Activated naive CD4-positive, alpha-beta T cell treated with anti-CD3 and anti-CD28 coated beads, Interleukin-2, amount 10 ng/mL, durations not matched to agents 5 hours and 36 hours (primary cell): ENCODE measurements at places on chromosomes 5 and 9. TPM values are rescaled to one million over a fixed set of nuclear protein-coding genes. Genes with fewer than 3 reads are reported as not detected.

Gene GNAQ
- total RNA-seq: 30.3 TPM

Gene WDR38
- not detected for total RNA-seq

Gene ARHGEF28
- not detected for total RNA-seq

Gene CXXC5
- total RNA-seq: 1.9 TPM

Gene KIF4B
- total RNA-seq: 0.05 TPM

Gene NAIF1
- total RNA-seq: 12.9 TPM

Gene GRM6
- not detected for total RNA-seq

Gene FBN2
- total RNA-seq: not detected

Gene ATP10B
- total RNA-seq: not detected

Gene ELAVL2
- total RNA-seq: not detected

Gene ADAMTS12
- total RNA-seq: not detected

Gene SNCAIP
- total RNA-seq: not detected

Gene ARL14EPL
- not detected for total RNA-seq

Gene FAM13B
- 29.6 TPM for total RNA-seq

Gene DRD1
- not detected for total RNA-seq

Gene PWWP2A
- 26.3 TPM for total RNA-seq

Gene PCDHGA9
- not detected for total RNA-seq

Gene GPR150
- total RNA-seq: 1.8 TPM

Gene SLC46A2
- not detected for total RNA-seq

Gene CYLC2
- total RNA-seq: not detected

Gene PITX1
- total RNA-seq: 0.08 TPM

Gene TBCA
- total RNA-seq: 161 TPM

Gene PCDHA6
- not detected for total RNA-seq

Gene LCN2
- total RNA-seq: not detected

Gene SEMA6A
- not detected for total RNA-seq

Gene SPARC
- 0.89 TPM for total RNA-seq

Gene OLFM1
- total RNA-seq: not detected

Gene FAF2
- 34.7 TPM for total RNA-seq

Gene CDX1
- total RNA-seq: not detected

Gene CATSPER3
- total RNA-seq: 1.1 TPM

Gene SH3GL2
- total RNA-seq: not detected

Gene NEUROG1
- not detected for total RNA-seq

Gene ORM2
- not detected for total RNA-seq

Gene TMEM174
- not detected for total RNA-seq

Gene SPINK13
- not detected for total RNA-seq

Gene ISL1
- not detected for total RNA-seq

Gene CSNK1G3
- total RNA-seq: 29.3 TPM

Gene S1PR3
- total RNA-seq: 0.05 TPM

Gene HAVCR1
- 4.3 TPM for total RNA-seq

Gene FCHO2
- 1.4 TPM for total RNA-seq

Gene CEL
- 2.2 TPM for total RNA-seq

Gene OCLN
- total RNA-seq: 2.2 TPM
